ENCODE measurements at places on chromosomes 5 and 9. TPM values are rescaled to one million over a fixed set of nuclear protein-coding genes. Genes with fewer than 3 reads are reported as not detected.

DNA sequence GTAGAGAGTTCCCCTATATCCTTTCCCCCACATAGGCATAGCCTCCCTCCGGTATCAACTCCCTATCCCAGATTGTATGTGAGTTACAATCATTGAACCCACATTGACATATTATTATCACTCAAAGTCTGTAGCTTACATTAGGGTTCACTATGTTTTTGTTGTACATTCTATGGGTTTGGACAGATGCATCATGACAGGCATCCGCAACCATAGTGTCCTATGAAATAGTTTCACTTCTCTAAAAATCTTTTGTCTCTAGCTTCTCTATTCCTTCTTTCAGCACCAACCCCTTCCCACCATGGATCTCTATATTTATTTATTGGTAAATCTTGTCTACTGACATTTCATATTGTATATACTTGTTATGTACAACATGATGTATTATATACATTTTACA is 31.6 kb downstream of the TAF11L14 start:
- DNase-seq, result no peak

GRCh38 chr5:153746440-153746839 is 256.0 kb downstream of the GRIA1 start:
- DNase-seq, result no peak

DNA sequence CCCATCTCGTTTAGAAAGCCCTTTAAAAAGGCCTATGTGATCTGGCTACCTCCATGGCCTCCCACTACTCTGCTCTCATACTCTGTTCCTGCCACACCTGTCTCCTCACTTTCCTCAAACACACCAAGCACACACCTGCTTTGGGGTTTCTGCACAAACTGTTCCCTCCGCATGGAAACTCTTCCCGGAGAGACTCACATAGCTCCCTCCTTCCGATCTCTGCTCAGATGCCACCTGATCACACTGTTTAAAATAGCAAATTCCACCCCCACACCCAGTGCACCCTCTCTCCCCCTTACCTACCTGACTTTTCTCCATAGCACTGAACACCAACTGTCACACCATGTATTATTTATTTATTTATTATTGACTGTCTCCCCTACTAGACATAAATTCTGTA is 84.0 kb upstream of the NR4A3 start:
- DNase-seq, result no peak

DNA sequence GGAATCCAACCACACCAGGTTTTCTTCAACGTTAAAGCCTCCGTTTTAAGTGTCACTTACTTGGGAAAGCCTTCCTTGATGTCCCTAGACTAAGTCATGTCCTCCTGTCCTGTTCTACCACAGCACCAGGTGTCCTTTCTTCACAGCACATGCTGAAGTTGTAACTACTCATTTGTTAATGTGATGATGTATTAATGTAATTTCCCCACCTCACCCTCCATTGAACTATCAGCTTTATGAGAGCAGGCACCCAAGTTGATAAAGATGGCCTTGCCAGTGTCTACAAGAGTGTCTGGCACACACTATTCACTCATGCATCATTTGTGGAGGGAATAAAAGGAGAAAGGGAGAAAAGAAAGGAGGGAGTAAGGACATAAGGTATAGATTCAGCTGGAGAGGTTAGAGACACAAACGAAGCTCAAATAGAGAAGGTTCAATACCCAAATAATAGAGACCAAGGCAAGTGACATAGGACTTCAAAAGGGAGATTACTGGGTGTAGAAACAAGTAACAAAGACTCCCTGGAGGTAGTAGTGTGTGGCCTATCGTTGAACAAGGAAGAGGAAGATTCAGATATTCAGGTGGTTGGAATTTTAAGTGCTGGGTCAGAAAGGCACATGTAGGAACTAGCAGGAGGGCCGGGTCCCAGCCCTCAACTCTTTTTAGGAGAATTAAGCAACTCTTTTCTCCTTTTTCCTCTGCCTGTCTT is 6.6 kb downstream of the ITK start:
- DNase-seq, result no peak

Gene DNAJC25
- 5.1 TPM for total RNA-seq

- DNase-seq, result peak; percentile 9
These were observed 29.3 kb downstream of the SLC6A7 start for GRCh38 chr5:150219142-150219541.

- DNase-seq, result no peak
These were observed 9.9 kb downstream of the REEP2 start for GRCh38 chr5:138448481-138449398.

DNA sequence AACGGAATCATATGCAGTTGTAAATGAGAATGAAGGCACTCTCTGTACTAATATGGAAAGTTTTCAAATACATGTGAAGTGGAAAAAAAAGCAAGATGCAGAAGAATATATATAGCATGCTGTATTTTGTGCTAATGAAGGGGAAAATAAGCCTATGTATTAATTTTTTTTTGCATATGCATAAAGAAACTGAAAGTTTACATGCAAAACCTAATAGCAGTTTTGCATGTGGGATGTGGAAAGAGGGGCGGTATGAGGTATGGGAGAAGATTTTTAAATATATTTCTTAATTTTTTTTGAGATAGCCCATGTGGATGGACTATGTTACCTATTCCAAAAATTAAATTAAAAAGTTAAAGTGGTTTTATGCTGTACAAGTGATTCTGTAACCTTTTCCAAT is 83.7 kb upstream of the IL12B start:
- DNase-seq, result no peak

Gene CD274
- 17.7 TPM for total RNA-seq

Measured in dermis blood vessel endothelial cell (primary cell).